Uterus (tissue), 4 donors: ENCODE measurements at places on chromosomes 7 and 10.

- H3K4me1 ChIP-seq = peaks cover 3% of the 10 kb centered on the region
- no peaks in the 10 kb centered on the region for H3K36me3 ChIP-seq
- DNase-seq = peak; percentile 13
- no peak overlapping the region for H3K4me3 ChIP-seq
- H3K27me3 ChIP-seq = no peaks in the 10 kb centered on the region
Observed at GRCh38 chr7:468681-469562, 50.7 kb downstream of the PDGFA start.

GRCh38 chr7:69531050-69531449 lies 67.2 kb upstream of the AUTS2 start:
- no peak overlapping the region for H3K4me3 ChIP-seq
- no peak for DNase-seq
- no peaks in the 10 kb centered on the region for H3K27me3 ChIP-seq
- no peaks in the 10 kb centered on the region for H3K36me3 ChIP-seq
- H3K27ac ChIP-seq = no peak overlapping the region
- no peaks in the 10 kb centered on the region for H3K4me1 ChIP-seq

DNA sequence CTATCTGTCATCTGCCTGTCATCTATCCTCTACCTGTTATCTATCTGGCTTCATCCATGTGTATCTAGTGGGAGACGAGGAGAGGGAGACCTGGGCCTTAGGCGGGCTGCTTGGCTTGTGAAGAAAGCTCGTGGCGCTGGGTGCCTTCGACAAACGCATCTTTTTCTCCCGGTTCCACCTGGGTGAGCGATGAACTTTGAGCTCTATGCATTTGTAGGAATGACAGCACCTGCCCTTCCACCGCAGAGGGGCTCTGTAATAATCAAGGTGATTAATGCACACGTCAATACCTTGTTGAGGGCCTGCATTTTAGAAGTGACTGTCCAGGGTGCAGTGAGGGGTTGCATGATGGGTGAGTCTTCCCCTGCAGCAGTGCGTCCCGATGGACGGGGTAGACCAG lies 2.6 kb upstream of the VIPR2 start:
- no peak overlapping the region for H3K4me3 ChIP-seq
- H3K27ac ChIP-seq = no peak overlapping the region
- H3K36me3 ChIP-seq = no peaks in the 10 kb centered on the region

- no peak for DNase-seq
- H3K27me3 ChIP-seq = no peaks in the 10 kb centered on the region
- no peak overlapping the region for H3K4me3 ChIP-seq
Observed at GRCh38 chr7:101428093-101428866, 65.6 kb downstream of the COL26A1 start.

GRCh38 chr10:79202188-79203013 lies 133.6 kb downstream of the ZMIZ1 start:
- DNase-seq = no peak
- H3K4me1 ChIP-seq = no peaks in the 10 kb centered on the region
- H3K4me3 ChIP-seq = no peak overlapping the region

GRCh38 chr10:111082102-111082975 lies 5.5 kb downstream of the ADRA2A start:
- H3K4me3 ChIP-seq = no peak overlapping the region
- DNase-seq = no peak
- no peak overlapping the region for H3K27ac ChIP-seq
- no peaks in the 10 kb centered on the region for H3K36me3 ChIP-seq
- no peaks in the 10 kb centered on the region for H3K4me1 ChIP-seq
